ENCODE measurements at places on chromosomes 6 and 20. TPM values are rescaled to one million over a fixed set of nuclear protein-coding genes. Genes with fewer than 3 reads are reported as not detected.

DNA sequence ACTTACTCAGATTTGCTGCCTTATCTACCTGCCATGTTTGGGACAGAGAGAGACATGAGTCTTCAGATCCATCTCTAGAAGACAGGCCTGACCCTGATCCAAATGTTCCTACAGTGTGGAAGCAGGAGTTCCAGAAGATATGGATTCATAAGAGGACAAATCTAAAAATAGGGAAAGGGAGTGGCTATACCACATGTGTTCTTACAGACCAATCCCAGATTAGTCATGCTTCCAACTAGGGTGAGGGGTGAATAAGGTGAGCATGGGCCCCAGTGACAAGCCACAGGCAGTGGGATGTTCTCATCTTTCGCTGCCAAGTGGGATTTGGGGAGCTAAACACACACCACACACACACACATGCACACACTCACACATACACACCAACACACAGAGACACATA is 670.7 kb upstream of the CITED2 start:
- DNase-seq, result no peak

GRCh38 chr6:159440349-159440748 is 252.7 kb downstream of the SOD2 start:
- no peak for DNase-seq

DNA sequence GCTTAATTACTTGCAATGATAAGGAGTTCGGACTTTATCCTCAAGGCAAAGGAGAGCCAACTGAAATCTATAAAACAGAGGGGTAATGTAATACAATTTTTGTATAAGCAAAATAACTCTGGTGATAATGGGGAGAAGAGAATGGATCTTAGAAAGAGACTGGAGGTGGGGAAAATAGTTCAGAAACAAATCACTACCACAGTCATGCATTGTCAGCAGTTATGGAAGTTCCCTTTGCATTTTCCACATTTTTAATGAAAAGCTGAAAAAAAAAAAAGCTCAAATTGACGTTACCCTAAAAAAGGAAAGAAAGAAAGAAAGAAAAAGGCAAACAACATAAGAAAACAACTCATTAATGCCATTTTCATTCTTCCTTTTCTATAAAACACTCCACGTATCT is 337.6 kb upstream of the HSF2 start:
- DNase-seq, result no peak

GRCh38 chr6:43338243-43338642 is 29.6 kb upstream of the CRIP3 start:
- no peak for DNase-seq

Gene EPB41L1
- total RNA-seq, result 20.7 TPM

DNA sequence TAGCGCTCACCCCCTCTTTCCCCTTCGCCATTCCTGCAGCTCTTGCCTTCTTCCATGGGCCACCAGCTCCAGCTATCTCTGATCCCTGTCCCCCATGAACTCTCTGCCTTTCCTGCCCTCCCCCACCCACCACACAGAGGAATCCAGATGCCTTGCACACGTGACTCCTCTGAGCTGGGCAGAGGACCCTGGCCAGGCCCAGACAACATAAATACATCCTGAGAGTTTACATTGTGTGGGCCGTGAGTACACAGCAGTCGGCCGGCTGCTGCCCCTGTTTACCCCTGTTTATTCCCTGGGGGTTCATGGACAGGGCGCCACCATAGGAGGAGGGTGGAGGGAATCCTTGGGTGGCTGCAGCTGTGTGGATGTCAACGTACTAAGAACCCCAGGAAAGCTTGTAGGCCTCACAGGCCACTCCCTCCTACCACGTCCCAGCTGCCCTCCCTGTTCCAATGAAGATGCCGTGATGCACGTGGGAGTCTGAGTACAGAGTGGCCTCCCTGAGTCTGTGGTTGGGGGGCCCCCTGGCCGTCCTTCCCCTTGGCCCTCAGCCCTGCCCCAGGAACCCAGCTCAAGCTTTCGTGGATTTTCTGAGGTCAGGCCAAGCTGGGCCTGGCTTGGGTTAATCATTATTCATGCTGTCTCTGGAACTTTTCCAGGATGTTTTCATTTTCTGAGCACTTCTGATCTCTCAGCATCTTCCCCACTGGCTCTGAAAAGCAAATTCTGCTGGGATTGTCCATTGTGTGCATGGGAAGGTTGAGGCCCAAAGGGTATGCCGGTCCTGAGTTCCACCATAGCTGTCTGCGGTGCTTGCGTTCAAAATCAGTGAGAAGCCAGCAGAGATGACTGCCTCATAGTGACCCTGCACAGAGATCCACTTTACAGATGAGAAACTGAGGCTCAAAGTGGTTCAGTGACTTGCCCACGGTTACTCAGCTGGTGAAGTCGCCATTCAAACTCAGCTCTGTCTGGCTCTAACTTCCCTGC is 136.3 kb downstream of the MRPL14 start:
- peak; percentile 36 for DNase-seq

GRCh38 chr6:50864601-50865000 is 45.9 kb downstream of the TFAP2B start:
- DNase-seq, result no peak

Gene COL10A1
- not detected for total RNA-seq

Gene PNLDC1
- 0.71 TPM for total RNA-seq

- no peak for DNase-seq
Measured at GRCh38 chr6:138493413-138493812, 5.9 kb downstream of the NHSL1 start.

GRCh38 chr6:137798846-137799245 is 68.2 kb upstream of the TNFAIP3 start:
- DNase-seq, result no peak

Gene ZKSCAN3
- 9.1 TPM for total RNA-seq

GRCh38 chr20:44743916-44744655 is 1.6 kb upstream of the KCNK15 start:
- DNase-seq, result no peak

Gene SEL1L2
- total RNA-seq, result 3.3 TPM

DNA sequence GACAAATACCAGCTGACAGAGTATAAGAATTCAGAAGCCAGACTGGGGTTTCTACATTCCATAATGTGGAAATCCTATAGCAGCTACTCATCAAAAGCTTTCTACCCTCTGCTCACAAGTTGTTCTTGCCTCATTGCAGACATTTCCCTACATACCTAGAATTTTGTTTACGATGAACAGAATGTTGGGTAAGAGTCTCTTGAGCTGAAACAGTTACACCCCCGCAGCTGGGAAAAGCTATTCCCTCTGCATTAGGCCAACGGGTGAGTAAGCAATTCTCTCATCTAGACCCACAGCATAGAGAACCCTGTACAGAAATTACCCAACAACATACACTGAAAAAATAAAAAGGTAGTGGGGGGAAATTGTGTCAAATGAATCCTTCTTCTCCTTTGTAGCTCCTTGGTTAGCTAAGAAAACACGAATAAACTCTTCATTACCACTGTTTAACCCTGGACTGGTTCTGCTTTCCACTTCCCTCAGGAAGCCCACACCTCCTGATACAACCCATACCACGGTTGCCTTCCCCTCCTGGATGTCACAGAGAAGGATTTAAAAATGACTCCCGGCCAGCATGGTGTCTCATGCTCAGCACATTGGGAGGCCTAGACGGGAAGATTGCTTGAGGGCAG is 215.0 kb upstream of the SHLD1 start:
- no peak for DNase-seq

Gene TRIM15
- total RNA-seq, result not detected

DNA sequence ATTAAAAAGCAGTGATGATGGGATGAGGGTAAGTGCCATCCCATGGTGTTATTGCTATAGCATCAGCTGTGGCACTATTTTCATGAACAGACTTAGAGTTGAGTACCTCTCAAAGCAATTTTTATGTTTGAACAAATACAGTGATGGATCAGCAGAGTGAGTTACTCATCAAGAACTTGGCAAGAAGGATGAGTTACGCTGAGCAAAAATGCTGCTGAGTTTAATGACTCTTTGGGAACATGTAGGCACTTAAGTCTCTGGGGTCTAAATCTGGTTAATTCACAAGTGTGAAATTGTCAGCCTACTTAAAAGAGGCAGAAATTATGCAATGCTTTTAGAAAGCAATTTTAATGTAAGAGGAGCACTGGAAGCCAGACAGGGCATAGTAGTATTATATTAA is 78.5 kb upstream of the AHI1 start:
- DNase-seq, result no peak

GRCh38 chr6:157230910-157231309 is 92.4 kb downstream of the TMEM242 start:
- DNase-seq, result peak; percentile 46

Gene KCNS1
- total RNA-seq, result not detected

DNA sequence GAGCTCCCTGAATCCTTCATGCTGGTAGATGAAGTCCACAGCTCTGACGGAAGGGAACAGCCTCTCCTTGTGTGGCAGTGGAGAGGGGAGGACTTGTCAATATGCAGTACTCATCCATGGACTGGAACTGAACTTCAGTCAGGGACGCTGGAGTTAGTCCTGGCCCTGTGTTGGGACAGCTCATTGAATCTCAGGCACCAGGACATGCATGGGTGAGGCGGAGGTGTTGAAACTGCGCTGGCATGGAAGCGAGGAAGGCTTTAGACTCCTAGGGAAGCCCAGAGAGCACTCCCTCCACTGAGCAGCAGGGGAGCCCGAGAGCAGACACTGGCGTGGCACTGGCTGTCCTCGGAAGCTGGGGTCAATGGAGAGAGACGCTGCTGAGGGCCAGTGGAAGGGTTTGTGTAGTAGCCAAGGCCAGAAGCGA is 161.3 kb upstream of the GGTLC1 start:
- DNase-seq, result no peak

DNA sequence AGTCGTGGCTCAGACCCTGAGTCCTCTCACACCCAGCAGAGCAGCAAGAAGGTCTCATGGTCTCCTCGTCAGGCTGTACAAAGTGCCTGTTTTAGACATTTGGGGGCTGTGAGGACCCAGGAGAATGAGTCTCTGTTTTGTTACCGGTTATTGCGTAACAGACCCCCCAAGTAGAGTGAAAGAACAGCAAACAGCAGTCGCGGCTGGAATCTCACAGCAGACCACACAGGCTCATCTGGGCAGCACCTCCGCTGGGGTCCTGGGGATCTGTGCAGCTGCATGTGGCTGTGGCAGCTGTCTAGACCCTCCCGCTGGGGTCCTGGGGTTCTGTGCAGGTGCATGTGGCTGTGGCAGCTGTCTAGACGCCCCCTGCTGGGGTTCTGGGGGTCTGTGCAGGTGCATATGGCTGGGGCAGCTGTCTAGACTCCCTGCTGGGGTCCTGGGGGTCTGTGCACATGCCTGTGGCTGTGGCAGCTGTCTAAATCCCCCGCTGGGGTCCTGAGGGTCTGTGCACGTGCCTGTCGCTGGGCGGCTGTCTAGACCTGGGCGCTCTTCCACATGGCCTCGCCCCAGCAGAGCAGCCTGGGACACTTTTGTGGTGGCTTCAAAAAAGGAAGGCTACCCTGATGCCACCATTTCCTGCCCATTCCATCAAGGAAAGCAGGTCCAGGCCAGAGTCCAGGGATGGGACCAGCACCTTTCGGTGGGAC is 24.7 kb downstream of the ENTPD6 start:
- DNase-seq, result no peak

Gene ZNF184
- 7.4 TPM for total RNA-seq

Gene ENPP5
- total RNA-seq, result 0.71 TPM

Gene KCNG1
- total RNA-seq, result 3.5 TPM

- DNase-seq, result no peak
Measured at GRCh38 chr6:131652472-131652871, 15.4 kb downstream of the ENPP3 start.

Gene TRDN
- total RNA-seq, result not detected

DNA sequence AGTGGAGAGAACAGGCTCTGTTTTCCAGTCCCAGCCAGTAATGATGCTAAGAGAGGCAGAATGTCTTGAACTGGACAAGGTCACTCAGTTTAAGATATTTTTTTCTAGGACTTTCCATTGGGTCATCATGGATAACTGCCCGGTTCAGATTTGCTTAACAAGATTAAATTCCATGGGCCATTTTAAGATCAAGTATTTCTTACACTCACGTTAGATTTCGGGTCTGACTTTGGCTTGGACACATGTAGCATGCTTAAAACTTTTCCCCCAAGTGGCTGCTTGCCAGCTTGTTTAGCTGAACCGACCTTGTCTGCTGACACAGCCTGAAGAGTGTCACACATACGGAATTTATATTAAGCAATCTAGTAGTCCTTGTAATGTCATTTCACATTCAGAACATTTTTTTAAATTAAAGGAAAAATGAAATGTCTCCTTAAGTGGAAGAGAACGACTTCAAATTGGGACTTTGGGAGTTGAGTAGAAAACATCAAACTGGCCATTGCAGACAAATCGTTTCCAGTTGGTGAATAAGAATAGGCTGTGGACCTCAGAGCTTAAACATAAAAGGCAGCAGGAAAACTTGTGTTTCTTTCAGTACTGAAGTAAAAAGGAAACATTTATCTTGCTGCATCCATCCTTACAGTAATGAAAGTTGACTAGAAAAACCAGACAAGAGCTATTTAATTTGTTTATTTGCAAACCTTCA is 29.0 kb downstream of the ARMC2 start:
- peak; percentile 94 for DNase-seq

DNA sequence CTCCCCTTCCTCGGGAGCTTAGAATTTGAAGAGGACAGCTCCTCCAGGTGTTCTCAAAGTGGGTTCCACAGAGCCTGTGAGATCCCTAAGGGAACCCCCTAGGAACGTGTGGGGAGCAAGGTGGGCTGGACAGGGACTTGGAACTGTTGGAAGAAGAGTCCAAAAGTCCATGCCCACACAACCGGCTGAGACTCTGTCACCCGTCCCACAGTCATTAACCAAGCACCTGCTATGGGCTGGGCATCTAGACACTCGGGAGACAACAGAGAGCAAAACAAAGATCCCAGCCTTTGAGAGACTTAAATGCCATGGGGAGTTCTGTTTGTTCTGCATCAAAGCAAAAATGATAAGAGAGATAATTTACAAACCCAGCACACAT is 51.9 kb upstream of the SAYSD1 start:
- DNase-seq, result no peak

DNA sequence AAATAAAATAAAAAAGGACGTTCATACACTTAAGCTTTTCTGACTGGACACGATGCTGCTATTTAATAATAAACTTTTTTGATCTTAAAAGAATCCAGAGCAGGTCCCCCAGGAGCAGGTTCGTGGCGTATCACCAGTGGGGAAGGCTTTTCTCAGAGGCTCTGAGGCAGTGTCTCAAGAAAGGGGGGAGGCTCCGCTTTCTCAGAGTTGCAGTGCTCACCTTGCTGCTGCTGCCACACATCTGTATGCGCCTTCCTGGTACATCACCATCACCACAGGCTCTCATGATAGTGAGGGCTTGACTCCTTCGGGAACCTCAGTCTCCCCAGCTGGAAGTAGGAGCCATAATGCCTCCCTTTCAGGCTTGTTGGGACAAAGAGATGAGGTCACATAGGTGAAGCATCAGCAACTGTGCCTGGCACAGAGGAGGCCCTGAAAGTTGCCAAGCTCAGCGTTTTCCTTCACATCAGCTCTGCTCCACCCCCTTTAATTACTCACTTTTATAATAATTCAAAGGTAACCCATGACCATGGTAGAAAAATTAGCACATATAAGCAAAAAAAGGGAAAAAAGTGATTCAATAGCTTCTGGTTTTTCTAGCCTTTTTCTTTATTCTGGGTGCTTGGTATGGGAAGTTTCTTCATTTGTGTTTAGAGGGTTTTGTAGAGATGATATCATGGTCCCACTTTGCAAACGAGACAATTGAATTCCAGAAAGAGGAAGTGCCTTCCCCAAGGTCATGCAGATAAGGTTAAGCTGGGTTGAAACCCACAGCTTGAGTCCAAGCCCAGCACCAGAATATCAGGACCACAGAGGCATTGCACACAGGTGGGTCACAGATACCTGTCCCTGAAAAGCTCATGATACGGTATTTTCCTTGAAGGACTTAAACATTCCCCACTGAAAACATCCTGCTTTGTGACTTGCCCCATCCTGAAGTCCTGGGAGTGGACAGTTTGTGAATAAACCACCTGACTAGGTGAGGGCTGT is 24.5 kb downstream of the SRSF3 start:
- peak; percentile 34 for DNase-seq
